A549 treated with RU486 at 1 μM for 4 hours (cell line): ENCODE measurements at places on chromosomes 2 and 18. TPM values are rescaled to one million over a fixed set of nuclear protein-coding genes. Genes with fewer than 3 reads are reported as not detected.

The ALPP gene
- total RNA-seq = 0.42 to 0.58 TPM (median 0.47 TPM) in 5 replicates

The REG3A gene
- not detected in 5 replicates for total RNA-seq

The DTNB gene
- total RNA-seq = 8.7 to 10.3 TPM (median 9.2 TPM) in 5 replicates

The SERTAD2 gene
- 12.4 to 16.8 TPM (median 15.3 TPM) in 5 replicates for total RNA-seq

The DCDC2C gene
- 0.24 to 0.54 TPM (median 0.30 TPM) in 5 replicates for total RNA-seq
